ENCODE measurements at places on chromosomes 7 and 10.

GRCh38 chr7:100563809-100564400 lies 9.8 kb downstream of the SAP25 start:
- peak; percentile 71 for DNase-seq

DNA sequence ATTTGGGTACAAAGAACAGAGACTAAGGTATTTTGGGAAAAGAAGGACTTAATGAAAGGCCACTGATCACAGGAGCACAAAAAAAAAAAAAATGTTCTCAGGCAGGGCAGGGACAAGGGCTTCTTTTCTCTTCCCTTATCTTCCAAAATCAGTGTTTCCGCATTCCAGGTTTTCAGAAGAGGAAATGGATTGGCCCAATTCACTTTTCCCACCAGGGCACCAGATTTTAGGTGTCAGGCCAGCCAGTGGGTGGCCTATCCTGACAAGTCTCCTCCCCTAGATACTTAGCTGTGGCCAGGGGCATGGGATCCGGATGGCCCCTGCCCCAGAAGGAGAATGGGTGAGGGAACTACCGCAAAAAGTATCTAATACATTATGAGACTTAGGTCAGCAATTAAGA lies 88.9 kb upstream of the WAC start:
- DNase-seq, result no peak

DNA sequence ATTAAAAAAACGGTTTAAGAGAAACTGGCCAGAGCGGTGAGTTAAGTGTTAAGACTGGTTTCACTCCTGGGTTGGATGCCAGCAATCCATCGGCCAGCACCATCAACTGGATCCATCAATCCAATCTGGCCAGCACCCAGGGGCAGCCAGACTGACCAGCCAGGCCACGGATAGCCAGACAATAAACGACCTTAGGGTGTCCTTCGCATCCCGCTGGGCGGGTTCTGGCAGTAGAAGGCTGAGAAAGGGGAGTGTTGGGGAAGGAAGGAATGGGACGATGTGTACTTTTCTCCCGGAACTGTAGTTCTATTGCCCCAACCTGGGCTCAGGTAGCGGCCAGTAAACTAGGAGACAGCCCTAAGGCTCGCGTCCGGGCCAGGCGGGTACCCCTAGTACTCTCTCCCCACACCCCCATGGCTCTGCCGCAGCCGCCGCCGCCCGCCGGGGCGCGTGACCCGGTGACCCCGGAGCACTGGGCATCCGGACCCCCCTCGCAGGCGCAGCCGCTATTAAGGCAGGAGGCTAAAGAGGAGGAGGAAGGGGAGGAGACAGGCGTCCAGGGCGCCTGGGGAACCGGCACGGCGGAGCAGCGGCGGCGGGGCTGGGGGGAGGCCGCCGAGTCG lies at the start of gene CASD1:
Gene CASD1 (plus strand): TSS at position 546 of the 623 bp plus-strand sequence. CDS start 276 bp downstream, outside the sequence.
- peak; percentile 7 for DNase-seq

DNA sequence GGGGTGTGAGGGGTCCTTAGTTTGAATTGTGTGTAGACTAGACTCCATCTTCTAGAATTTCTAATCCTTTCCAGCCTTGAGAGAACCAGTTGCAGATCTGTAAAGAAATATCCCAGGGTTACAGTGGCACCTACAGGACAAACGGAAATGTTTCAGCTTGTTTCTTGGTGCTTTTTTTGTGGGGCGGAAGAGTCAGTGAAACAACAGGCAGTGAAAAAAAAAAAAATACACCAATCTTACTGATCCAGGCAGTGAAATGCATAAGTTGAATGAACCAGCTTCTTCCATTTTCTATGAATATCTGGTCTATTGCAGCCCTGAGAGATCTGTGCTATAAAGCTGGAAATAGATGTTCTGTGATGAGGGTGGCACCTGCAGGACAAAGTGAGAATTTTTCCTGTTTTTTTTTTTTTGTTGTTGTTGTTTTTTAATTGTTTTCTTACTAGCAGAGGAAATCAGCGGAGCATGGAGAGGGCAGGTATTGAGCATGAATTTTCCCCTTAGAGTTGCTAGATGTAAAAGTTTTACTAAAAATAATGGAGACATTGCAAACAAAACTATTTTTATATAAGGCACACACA lies 81.9 kb upstream of the DYNC1I1 start:
- DNase-seq, result no peak

GRCh38 chr10:112208997-112209396 lies 25.4 kb upstream of the GPAM start:
- DNase-seq, result no peak

DNA sequence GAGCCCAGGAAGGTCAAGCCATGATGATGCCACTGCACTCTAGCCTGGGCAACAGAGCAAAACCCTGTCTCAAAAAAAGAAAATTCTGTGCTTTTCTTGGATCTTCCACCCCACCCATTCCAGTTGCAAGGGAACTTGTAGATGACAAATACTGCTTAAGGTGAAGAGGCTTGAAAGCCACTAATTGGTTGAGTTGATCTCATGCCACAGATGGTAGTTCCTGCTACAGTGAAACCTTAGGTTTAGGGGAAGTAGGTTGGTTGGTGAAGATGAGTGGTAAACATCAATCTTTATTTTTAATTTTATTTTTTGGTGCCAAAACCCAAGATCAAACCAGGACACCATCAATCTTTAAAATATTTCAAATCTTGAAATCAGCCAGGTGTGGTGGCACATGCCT lies 2.9 kb upstream of the GDI2 start:
- DNase-seq, result no peak

DNA sequence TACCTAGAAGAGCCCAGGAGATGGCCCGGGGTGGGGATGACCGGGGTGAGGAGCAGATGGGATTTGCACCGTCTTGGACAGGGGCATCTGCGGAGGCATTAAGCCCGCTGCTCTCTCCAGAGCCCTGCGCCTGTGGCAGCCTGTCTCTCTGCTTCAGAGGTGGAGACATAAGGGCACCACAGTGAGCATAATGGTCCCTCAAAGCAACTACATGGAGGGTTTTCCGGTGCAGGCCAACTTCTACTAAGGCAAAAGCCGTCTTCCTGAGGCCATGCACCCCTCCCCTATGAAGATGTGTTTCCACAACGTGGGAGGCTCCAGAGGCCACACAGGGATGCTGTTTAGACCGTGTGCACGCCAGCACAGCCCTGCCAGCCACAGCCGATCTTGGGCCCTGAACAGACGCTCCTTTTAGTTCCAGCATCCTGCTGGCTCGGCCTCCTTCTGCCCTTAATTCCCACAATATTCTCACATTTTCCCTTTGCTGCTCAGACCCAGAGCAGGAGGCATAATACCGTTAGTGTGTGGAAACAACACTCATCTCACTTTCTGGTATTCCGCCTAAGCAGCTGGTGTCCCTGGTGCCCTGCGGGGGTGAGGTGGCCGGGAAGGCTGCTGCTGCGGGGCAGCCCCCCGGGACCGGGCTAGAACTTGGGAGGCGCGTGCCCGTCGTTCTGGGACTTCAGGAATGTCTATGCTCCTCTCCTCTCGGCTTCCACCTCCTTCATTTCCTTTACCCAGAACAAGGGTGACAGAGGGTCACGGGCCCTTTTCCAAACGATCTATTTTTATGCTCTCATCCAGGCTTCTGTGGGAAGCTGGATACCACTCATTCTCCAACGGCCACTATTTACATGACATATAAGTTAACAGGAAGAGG lies 266.9 kb downstream of the TNS3 start:
- DNase-seq, result no peak

- DNase-seq, result no peak
Observed at GRCh38 chr10:20903635-20904390, 6.7 kb upstream of the NEBL start.

DNA sequence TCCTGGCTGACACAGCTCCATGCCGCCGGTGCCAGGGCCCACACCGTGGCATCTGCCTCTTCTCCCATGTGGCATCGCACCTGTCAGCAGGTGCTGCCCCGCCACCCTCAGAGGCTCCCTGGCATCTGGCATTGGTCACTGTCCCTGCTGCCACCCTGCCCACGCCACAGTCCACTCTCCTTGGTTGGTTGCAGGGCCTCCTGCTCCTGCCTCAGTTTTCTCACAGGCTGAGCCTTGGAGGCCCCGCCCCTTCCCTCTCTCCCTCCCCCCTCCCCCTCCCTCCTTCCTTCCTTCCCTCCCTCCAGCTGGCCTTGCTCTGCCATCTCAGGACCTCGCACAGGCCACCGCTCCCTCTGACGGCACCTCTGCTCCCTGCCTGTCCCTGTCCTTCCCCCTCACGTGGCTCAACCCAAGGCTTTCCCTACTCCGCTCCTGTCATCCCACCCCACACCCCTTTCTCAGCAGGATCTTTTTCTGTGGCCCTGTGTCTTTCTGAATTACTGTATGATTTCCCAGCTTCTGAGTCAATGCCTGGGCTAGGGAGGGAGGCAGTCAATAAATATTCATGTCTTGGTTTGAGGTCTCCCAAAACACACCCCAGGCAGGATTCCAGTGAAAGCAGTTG lies 87.4 kb downstream of the INPP5A start:
- DNase-seq, result no peak

- DNase-seq, result no peak
Observed at GRCh38 chr7:108374899-108375298, 81.3 kb downstream of the NRCAM start.

GRCh38 chr10:61304746-61305145 lies 148.4 kb downstream of the TMEM26 start:
- DNase-seq, result no peak

DNA sequence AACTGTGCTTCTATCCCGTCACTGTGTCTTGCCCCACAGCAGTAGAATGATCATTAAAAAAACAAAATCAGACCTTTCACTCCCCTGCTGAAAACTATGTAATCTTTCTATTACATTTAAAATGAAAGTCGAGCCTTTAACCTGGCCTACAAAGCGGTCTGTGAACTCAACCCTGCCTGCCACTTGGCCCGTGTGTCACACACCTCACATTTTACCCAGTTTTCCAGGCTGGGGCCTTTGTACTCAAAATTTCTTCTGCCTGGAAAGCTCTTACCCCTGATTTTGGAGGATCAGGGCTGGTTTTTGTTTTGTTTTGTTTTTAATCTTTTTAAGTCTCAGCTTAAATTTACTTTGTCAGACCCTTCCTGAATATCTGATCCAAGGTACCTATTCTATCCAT lies 82.1 kb downstream of the UBE2H start:
- DNase-seq, result no peak

DNA sequence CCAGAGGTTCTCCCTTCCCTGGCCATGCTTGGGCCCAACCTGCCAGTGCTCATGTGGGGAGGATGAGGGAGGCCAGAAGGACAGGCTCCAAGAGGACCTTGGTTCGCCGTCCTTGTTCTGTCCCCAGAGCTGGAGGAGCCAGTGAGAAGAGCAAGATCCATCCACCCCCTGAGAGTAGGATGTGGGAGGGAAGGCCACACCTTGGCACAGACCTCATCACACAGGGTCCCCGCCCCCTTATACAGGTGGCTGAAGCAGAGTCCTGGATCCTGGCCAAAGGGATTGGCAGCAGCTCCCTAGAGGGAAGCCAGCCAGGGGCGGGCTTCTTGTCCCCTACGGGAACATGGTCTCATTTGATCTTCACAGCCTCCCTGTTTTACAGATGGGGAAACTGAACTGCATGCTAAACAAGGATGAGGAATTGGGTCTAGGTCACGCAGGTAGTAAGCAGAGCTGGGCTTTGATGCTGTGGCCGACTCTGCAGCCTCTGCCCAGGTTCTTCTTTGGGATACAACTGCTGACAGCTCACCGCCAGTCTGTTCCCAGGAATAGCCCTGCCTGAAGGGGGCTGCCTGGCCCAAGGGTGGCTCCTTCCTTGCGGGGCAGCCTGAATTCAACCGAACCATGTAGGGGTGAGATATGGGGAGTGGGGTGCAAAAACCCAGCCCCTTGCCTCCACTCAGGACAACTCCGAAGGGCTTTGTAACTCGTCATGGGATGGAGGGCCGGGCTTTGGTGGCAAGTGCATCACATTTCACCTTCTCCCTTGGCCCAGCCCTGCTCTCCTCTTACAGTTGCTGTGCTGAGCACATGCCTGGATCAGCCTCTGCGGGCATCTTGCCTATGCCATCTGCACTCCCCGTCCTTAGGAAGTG lies 62.2 kb upstream of the KDM7A start:
- no peak for DNase-seq

DNA sequence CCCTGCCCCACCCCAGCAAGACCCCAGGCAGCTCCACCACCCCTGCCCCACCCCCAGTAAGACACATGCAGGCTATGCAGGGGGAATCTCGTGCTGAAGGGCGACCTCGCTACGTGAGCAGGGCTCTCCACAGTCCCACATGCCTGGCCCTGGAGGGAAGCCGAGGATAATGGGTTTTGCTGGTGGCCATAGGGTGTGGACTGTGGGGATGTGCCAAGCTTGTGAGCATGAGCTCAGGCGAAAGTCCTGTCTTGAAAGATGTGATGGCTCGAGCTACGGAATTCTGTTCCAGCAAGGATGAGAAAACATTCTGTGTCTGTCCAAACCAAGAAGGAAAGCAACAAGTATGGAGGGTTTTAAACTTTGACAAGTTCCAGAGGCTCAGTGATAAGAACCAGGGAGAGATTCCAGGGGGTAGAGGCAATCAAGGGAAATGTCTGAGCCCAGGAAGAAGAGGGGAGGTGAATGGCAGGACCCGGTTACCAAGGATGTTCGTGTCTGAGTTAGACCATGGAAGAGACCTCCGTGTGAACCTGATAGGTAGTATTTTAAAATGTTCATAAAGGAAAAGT lies 63.1 kb downstream of the PYROXD2 start:
- DNase-seq, result no peak

DNA sequence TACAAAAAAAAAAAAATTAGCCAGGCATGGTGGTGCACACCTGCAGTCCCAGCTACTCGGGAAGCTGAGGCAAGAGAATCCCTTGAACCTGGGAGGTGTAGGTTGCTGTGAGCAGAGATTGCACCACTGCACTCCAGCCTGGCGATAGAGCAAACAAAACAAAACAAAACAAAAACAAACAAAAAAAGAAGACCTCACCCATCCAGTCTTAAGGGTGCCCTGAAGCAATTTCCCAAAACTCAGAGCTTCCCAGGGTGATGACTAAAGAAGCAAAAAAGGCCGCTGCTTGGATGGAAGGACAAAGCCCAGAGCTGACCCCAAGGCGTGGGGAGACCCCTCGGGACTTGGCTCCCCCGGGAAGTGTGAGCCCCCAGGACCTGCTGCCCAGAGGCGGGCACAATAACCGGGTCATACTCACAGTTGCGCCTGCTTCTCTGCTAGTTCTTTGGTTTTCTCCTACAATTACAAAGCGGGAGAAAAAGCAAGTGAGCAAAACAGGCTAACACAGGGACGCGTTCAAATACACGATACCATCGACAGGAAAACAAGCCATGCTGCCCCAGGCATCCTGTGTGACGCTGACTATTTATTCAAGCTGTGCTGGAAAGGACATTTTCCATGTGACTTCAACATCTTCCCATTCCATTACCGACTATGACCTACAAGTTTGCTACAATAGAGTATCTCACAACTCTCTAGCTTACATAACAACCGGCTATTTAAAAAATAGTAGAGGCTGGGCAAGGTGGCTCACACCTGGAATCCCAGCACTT lies 29.9 kb downstream of the PAPOLB start:
- DNase-seq, result no peak
